Right atrium auricular region (tissue), 2 donors: ENCODE measurements at places on chromosomes 11 and 22. TPM values are rescaled to one million over a fixed set of nuclear protein-coding genes. Genes with fewer than 3 reads are reported as not detected.

- no peaks in the 10 kb centered on the region for H3K4me1 ChIP-seq
- H3K36me3 ChIP-seq, result no peaks in the 10 kb centered on the region
- no peaks in the 10 kb centered on the region for H3K27me3 ChIP-seq
- H3K4me3 ChIP-seq, result no peak overlapping the region
- no peak overlapping the region for H3K27ac ChIP-seq
These were observed 43.0 kb upstream of the WNT11 start for GRCh38 chr11:76249195-76249741.

RRP7A gene
- 19.4 TPM for total RNA-seq

GRCh38 chr11:77073328-77074001 is 6.7 kb downstream of the CAPN5 start:
- H3K27ac ChIP-seq, result peak overlapping the region; percentile 66
- no peaks in the 10 kb centered on the region for H3K27me3 ChIP-seq
- DNase-seq, result peak; percentile 93
- no peak overlapping the region for H3K4me3 ChIP-seq
- peaks cover 34% of the 10 kb centered on the region for H3K4me1 ChIP-seq

DNA sequence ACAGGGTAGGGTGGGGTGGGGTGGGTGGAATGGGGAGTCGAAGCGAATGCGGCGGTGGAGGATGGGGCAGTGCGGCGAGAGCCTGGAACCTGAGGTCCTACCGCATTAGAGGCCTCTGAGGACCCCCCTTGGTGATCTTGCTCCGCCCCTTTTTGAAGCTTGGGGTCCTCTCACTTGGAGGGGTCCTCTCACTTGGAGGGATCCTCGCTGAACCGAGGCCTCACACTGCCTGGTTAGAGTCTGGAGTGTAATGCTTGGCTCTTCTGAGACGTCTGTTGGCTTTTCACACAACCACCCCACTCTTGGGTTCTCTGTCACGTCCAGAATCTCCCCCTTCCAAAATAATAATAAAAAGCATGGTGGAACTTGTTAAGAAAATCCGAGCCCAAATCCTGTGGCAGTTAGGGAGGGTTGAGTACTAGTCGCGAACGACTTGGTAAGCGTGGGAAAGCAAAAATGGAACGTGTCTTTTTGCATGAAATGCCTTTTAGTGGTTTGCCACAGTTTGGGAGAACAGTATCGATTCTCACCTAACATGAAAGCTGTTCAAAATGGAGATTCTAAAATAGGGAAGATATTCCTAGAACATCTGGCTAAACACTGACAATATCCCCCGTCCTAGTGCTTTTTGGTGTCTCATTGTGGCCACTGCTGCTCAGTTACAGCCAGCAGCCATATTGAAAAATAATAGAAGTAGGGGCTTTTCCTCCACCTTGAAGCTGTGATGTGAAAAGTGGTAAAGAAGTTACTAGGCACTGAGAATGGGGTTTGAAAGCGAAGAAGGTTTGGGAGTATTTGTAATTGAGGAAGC is 822 bp downstream of the RBX1 start:
- H3K4me1 ChIP-seq, result no peaks in the 10 kb centered on the region
- H3K27me3 ChIP-seq, result no peaks in the 10 kb centered on the region
- peak overlapping the region; percentile 97 for H3K27ac ChIP-seq
- peak overlapping the region; percentile 71 for H3K4me3 ChIP-seq
- DNase-seq, result no peak
- H3K36me3 ChIP-seq, result peaks cover 20% of the 10 kb centered on the region

GRCh38 chr22:43901976-43902643 is 10.3 kb upstream of the PNPLA5 start:
- H3K4me3 ChIP-seq, result no peak overlapping the region
- no peak overlapping the region for H3K27ac ChIP-seq
- H3K4me1 ChIP-seq, result no peaks in the 10 kb centered on the region
- no peaks in the 10 kb centered on the region for H3K36me3 ChIP-seq

GRCh38 chr22:35435201-35435740 is 35.3 kb downstream of the MCM5 start:
- H3K36me3 ChIP-seq, result no peaks in the 10 kb centered on the region
- no peaks in the 10 kb centered on the region for H3K27me3 ChIP-seq
- no peak overlapping the region for H3K27ac ChIP-seq
- no peak overlapping the region for H3K4me3 ChIP-seq
- peaks cover 7% of the 10 kb centered on the region for H3K4me1 ChIP-seq

OR2D2 gene
- not detected for total RNA-seq

DNA sequence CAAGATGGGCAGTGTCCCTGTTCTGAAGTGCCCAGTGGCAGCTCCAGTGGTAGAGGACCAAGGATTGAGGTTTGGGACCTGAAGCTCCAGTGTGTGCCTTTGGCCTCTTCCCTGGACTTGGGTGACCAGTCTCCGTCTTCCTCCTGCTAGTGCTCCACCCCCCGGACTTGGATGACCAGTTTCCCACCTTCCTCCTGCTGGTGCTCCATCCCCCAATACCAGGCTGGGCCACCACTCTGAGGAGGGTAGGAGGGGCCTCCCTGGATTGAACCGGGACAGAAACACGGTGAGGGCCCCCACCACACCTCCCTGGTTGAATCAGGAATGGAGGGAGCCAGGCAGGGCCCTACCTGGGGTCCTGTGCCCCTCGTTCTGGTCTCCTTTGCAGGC is 10.9 kb upstream of the NEAT1 start:
- H3K27me3 ChIP-seq, result no peaks in the 10 kb centered on the region
- peak overlapping the region; percentile 66 for H3K27ac ChIP-seq
- no peak overlapping the region for H3K4me3 ChIP-seq
- DNase-seq, result no peak
- H3K4me1 ChIP-seq, result peaks cover 30% of the 10 kb centered on the region

DNA sequence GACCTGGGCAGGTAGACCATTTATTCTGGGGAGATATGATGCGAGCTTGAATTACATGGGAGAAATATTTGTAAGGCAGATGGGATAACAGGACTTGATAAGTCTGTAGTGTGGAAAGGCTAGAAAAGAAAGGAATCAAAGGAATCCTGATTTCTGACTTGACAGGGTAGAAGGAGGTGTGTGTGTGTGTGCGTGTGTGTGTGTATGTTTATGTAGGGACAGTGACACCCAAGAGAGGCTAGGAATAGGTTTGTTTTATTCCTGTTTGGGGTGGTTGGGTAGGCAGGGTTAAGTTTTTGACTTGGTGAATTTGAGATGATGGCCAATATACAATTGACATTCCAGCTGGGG is 390 bp upstream of the HTATIP2 start:
- peak overlapping the region; percentile 93 for H3K27ac ChIP-seq
- H3K4me3 ChIP-seq, result peak overlapping the region; percentile 93
- no peaks in the 10 kb centered on the region for H3K27me3 ChIP-seq
- H3K4me1 ChIP-seq, result peaks cover 29% of the 10 kb centered on the region
- no peak for DNase-seq

DNA sequence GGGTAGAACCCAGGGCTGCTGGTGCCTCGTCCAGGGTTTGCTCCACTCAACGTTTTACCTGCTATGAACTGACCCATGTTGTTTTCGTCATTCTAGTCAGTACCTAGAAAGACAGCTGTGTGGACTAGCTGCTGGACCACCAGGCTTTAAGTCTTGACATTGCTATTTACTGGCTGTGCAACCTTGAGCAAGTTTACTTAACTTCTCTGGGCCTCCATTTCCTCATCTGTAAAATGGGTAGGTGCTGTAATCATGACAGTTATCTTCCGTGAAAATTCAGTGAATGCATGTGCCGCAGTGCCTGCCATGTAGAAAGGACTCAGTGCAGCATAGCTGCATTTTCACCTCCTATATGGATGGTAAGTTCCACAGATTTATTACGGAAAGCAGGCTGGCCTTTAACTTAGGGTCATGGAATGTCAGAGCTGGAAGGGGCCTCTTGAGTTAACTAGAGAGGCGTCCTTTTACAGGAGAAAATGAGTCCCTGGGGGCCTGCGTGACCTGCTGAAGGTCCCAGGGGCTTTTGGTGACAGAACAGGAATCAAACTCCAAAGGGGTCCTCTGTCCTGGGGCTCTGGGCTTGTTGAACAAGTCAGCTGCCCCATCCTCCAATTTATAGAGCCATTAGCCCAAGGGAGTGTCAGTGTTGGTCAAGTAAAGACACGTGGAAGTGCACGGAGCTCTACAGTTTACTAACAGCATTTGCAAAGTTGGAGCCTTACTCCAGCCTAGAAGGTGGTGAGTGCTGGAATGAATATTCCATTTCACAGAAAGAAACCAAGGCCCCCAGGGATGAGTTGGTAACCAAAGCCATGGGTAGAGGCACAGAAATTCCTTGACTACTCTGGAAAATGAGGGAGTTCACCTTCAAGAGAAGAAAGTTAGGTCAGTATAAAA is 12.0 kb upstream of the MALAT1 start:
- H3K4me3 ChIP-seq, result no peak overlapping the region
- no peaks in the 10 kb centered on the region for H3K36me3 ChIP-seq
- H3K27ac ChIP-seq, result peak overlapping the region; percentile 100

TMA7B gene
- total RNA-seq, result not detected

- no peaks in the 10 kb centered on the region for H3K27me3 ChIP-seq
- no peak for DNase-seq
- H3K4me3 ChIP-seq, result no peak overlapping the region
These were observed 821 bp downstream of the GAL3ST1 start for GRCh38 chr22:30573594-30574094.

GRCh38 chr22:23519442-23520157 is 60.5 kb downstream of the IGLL1 start:
- H3K36me3 ChIP-seq, result no peaks in the 10 kb centered on the region
- H3K27ac ChIP-seq, result peak overlapping the region; percentile 92
- no peaks in the 10 kb centered on the region for H3K27me3 ChIP-seq
- DNase-seq, result no peak
- no peaks in the 10 kb centered on the region for H3K4me1 ChIP-seq
- H3K4me3 ChIP-seq, result no peak overlapping the region

OR4D9 gene
- total RNA-seq, result not detected

SCGB2A2 gene
- total RNA-seq, result not detected

GRCh38 chr11:97092823-97093222 is 703.0 kb downstream of the JRKL start:
- no peak overlapping the region for H3K4me3 ChIP-seq
- no peaks in the 10 kb centered on the region for H3K4me1 ChIP-seq
- H3K27ac ChIP-seq, result no peak overlapping the region
- no peaks in the 10 kb centered on the region for H3K36me3 ChIP-seq
- H3K27me3 ChIP-seq, result no peaks in the 10 kb centered on the region

SCN3B gene
- 0.70 TPM for total RNA-seq

GRCh38 chr22:17980638-17981051 is 43.7 kb downstream of the MICAL3 start:
- peak overlapping the region; percentile 61 for H3K27ac ChIP-seq
- DNase-seq, result no peak
- H3K4me3 ChIP-seq, result peak overlapping the region; percentile 17
- H3K4me1 ChIP-seq, result peaks cover 48% of the 10 kb centered on the region
- H3K27me3 ChIP-seq, result no peaks in the 10 kb centered on the region
- H3K36me3 ChIP-seq, result no peaks in the 10 kb centered on the region

DNA sequence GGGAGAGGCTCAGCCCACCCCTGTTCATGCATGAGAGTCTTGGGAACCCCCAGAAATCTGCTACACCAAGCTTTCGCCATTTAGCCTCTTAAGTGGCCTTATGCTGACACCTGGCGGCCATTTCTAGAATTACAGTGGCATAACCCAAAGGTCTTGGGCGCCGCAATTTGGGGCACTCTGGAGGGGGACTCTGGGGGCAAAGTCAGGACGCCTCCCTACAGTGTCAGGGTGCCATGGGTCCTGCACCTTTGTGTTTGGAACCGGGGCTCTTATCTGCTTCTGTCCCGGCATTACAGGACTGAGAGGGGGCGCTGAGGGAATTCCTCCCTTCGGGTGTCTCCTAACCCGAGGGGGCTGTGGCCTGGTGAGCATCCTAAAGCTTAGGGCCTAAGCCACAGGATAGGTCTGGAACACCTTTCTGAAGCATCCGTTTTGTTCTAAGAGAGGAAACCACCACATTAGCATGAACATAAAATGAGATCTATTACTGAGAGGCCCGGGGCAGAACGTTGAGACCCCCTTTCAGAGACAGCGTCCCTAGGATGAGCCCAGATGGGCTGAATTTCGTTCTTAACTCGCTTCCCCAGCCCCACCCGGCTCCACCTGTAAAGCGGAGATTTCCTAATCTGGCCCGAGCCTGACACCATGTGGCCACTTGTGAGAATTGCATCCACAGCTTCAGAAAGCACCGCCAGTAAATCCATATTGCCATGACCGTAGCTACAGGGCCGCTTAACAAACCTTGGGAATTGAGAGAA is 9.3 kb downstream of the INS start:
- no peaks in the 10 kb centered on the region for H3K4me1 ChIP-seq
- H3K27ac ChIP-seq, result no peak overlapping the region
- H3K4me3 ChIP-seq, result no peak overlapping the region

DNA sequence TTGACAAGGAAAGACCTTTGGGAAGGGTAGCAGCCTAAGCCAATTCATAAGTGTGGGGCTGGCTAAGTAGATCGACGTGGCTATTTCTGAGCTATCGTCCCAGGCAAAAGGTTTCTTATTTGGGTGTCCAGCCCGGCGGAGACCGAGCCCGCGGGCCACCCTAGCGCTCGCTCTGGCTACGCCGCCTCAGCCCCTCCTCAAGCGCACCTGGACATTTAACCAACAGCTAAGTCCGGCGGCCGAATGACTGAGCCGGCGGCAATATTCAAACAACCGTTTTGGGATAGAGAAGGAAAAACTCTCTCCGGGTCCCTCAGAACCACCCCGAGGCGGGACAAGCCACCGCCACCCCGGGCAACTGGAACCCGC is 457 bp downstream of the RNF141 start:
- H3K36me3 ChIP-seq, result no peaks in the 10 kb centered on the region
- no peaks in the 10 kb centered on the region for H3K27me3 ChIP-seq
- peak overlapping the region; percentile 92 for H3K27ac ChIP-seq
- H3K4me3 ChIP-seq, result peak overlapping the region; percentile 91
- no peak for DNase-seq
- H3K4me1 ChIP-seq, result peaks cover 14% of the 10 kb centered on the region

DNA sequence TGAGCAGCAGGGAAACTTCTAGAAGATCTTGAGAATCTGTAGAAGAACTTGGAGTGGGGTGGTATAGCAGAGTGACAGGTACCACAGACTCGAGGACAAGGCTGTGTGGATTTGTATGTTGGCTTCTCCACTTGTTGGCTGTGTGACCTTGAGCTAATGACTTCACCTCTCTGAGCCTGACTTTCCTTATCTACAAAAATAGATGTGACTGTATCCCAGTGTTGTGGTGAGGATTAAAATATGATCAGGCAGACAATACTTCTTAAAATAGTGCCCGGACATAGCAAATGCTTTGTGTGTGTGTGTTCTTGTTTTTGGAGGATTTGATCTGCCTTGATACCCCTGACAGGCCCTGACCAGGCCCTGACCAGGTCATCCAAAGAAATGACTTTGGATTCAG is 40.8 kb downstream of the MYO18B start:
- H3K36me3 ChIP-seq, result peaks cover 94% of the 10 kb centered on the region
- H3K27me3 ChIP-seq, result no peaks in the 10 kb centered on the region
- H3K4me1 ChIP-seq, result no peaks in the 10 kb centered on the region
- H3K4me3 ChIP-seq, result no peak overlapping the region

GRCh38 chr22:42167066-42167465 is 36.5 kb upstream of the CYP2D6 start:
- no peaks in the 10 kb centered on the region for H3K27me3 ChIP-seq
- H3K27ac ChIP-seq, result no peak overlapping the region
- no peaks in the 10 kb centered on the region for H3K4me1 ChIP-seq

- H3K4me3 ChIP-seq, result peak overlapping the region; percentile 47
- H3K27me3 ChIP-seq, result peaks cover 19% of the 10 kb centered on the region
- no peak overlapping the region for H3K27ac ChIP-seq
- H3K4me1 ChIP-seq, result peaks cover 18% of the 10 kb centered on the region
These were observed 1.5 kb downstream of the TPBGL start for GRCh38 chr11:75241906-75242644.

IRAG1 gene
- 10.9 TPM for total RNA-seq

CDKN1C gene
- total RNA-seq, result 28.7 TPM

OR56B4 gene
- not detected for total RNA-seq

CASP4 gene
- total RNA-seq, result 39.4 TPM

LMNTD2 gene
- total RNA-seq, result 0.86 TPM
